ENCODE measurements at places on chromosomes 11 and 22.
A peak's percentile ranks its signal among the peaks of the same experiment; 100 is the strongest.

- DNase-seq, result no peak
These were observed 3.5 kb upstream of the LGALS12 start for GRCh38 chr11:63502252-63502820.

GRCh38 chr22:19407649-19408606, 23.6 kb downstream of the HIRA start:
- DNase-seq, result no peak

DNA sequence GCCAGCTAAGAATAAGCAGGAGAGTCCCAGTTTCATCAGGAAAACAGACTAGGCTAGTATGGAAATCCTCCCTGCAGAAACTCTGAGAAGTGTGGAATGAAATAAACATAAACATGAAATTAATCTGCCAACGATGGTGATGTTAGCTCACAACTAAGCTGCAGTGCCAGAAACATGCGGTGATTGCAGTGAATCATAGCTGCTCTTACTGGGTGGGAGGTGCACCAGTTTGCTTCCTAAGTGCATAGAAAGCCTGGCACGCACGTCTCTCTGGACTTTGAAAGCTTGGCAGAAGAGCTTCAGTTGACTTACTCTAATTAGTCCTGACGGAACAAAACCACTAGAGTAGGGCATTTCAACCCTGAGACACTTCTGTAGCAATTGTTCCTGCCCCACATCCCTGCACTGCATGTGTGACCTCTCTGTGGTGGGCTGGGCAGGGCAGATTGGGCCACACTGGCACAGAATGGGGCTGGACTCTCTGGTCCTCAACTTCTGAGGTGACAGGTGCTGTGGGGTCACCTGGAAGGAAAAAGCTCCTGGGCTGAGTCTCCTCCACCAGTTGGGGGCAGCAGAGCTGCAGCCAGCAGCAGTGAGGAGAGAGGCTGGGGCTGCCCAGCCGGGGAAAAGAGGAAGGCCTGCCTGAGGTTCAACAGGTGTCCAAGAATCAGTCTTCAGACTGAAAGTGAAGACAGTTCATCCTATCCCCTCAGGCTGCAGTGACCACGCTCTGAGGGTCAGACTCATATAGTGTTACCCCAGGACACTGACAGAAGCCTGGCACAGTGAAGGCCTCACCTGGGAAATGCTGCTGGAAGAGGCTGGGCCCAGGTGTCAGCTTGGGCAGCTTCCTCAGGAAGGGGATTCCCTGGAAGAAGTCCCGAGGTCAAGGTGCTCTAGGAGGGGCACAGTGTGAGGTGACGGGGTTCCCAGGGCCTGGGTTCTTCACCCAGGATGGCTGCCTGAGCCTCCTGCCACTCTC, 40.5 kb downstream of the GGTLC2 start:
- DNase-seq, result peak; percentile 24

DNA sequence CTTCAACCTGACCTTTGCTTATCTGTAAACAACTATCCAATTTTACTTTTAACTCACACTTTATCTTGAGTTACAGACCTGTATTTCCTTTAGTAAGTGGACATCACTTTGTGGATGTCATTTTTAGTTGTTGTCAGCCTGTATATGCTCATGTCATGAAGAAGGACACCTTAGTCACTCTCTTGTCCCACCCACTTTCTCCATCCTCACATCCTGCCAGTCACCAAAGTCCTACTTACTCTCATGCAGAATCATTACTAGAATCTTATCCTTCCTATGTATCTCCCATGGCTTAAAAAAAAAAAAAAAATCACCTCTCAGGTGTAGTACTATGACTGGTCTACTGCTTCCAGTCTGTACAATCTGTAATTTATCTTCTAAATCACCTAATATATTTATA, 43.3 kb downstream of the SESN3 start:
- DNase-seq, result peak; percentile 3

GRCh38 chr11:131663405-131664200, 293.2 kb downstream of the NTM start:
- no peak for DNase-seq
